Fibroblast of villous mesenchyme (primary cell): ENCODE measurements at places on chromosomes 4 and X. TPM values are rescaled to one million over a fixed set of nuclear protein-coding genes. Genes with fewer than 3 reads are reported as not detected.

Gene TMEM35A
- 0.86 and 1.9 TPM in 2 replicates for total RNA-seq

Gene MAGEB10
- total RNA-seq: not detected in 2 replicates

DNA sequence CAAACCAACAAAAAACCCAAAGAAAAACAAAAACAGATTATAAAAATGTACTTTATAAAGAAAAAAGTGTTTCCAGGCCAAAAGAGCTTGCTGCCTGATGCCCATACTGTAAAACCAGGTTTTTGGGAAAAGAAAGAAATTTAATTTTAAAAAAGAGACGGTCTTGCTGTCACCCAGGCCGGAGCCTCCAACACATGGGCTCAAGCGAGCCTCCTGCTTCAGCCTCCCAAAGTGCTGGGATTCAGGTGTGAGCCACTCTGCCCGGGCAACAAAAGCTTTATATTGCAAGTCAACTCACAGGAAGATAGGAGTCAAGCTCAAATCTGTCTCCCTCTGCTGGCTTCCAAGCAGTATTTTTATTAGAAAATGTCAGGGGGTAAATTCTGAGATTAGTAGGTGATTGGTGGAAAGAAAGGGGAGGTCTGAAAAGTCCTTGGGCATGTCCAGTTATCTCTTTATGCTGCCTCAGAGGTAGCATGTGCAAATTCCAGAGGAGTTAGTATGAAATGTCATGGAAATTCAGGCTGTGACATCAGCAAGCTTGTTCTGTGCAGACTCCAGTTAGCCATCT is 39.4 kb downstream of the MGST2 start:
- no peak for DNase-seq

Gene CCNI
- 129 and 187 TPM in 2 replicates for total RNA-seq

Gene CAMK2D
- 84.4 and 161 TPM in 2 replicates for total RNA-seq

DNA sequence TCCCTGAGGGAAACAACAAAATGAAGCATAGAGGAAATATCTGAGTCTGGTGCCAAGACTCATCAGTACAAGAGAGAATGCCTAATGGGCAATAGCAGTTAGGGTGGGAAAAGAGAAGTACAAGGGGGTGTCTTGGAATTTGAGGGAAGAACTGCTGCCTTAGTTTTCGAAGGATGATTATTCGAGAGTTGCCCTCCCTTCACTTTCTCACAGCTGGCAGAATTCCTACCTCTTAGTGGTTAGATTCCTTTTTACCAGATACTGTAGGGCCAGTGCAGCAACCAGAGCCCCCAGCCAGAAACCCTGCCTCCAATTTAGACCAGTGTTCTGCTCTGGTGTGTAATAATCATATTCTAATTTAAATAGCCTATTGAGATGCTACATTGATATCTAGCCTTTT is 56.5 kb downstream of the NFKB1 start:
- DNase-seq: no peak

DNA sequence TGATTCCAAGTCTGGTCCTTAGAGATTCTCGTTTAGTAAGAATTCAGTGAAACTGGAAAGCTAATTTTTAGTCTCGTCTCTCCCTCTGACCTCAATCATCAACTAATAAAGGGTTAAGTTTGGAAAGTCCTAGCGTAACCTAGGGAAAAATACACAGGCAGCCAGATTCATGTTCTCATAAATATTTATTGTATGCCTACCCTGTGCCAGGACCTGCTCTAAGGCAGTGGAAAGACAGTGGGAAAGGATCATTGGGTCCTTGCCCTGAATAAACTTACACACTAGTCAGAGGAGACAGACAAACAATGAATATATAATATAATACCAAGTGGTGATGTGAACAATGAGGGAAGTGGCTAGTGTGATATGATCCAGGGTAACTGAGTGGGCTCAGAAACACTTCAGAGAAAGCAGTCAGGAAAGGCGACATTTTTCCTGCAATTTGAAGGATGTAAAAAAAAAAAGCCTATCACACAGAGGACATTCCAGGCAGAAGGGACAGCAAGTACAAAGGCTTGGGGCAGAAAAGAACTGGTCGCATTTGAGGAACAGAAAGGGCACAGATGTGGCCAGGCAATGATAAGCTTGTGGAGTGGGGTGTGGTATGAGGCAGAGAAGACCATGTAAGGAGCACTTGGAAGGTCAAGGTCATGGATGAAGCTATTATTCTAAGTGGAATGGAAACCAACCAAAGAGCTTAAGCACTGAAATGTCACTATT is 128.8 kb downstream of the AMELX start:
- DNase-seq: no peak

GRCh38 chr4:68751138-68751537 is 64.7 kb upstream of the UGT2B10 start:
- DNase-seq: no peak

Gene CXorf51A
- total RNA-seq: not detected in 2 replicates

DNA sequence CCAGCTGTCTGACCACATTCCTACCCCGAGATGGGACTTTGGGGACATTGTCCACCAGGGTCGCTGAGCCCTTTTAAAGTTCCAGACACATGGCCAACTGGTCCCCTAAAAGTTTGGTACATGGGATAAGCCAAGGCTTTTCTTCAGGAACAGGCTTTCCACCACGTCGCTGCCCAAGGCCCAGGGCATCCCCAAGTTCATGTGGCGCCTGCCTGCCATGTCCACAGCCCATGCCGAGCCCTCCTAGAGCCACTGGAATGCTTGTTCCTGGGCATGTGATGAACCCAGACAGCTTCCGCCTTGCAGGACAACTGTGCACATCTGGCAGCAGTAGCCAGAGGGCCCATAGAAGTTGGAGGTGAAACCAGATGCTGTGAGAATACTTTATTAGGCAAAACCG is 41.3 kb downstream of the FRG1 start:
- no peak for DNase-seq

DNA sequence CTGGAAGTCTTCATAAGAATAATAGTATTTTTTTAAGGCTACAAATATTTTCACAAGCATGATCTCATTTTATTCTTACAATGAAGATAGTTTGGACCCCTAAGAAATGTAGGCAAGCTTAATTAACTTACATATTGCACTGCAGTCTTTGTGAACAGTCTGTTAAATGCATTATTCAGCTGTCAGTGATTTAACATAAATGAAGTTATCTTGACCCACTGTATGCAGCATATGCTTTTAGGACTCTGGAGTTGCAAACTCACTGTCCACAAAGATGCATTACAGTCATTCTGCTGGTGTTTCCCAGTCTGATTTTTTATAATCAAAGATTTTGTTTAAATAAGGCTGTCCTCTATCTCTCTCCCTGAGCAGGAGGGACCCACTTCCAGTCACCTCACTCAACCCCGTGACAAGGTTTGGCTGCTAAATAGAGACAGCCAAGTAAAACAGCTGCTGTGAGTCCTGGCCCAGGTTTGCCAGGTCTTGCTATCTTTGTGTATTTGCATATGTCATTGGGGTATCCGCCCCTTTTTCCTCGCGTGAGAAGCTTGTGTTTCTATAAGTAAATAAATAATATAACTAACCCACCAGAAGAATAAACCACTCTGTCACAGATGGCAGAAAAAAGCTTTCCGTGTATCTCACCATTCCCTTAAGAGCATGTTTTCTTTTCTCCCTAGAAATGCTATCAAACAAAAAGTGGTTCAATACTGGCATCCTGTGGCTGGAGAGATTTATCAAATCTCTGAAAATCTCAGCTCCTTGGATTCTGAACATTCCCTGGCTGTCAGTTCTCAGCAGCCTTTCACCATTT is 67.0 kb downstream of the SLC7A11 start:
- DNase-seq: peak; percentile 48

DNA sequence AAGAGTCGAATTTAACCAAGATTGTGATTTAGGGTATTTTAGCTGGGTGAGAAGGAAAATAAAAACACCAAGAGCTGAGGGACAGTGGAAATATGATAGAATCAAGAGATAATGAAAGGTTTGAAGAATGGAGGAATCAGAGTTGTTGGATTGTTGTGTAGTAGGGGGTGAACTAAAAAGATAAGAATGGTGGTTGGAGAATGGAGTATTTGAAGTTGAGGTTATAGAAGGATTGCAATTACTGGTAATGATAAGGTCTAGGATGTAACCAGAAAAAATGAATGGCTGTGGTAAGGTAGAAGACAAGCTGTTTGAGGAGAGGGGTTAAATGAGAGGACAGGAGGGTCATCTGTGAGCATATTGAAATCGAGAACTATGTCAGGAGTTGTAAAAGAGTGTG is 4.5 kb downstream of the ABCE1 start:
- no peak for DNase-seq

DNA sequence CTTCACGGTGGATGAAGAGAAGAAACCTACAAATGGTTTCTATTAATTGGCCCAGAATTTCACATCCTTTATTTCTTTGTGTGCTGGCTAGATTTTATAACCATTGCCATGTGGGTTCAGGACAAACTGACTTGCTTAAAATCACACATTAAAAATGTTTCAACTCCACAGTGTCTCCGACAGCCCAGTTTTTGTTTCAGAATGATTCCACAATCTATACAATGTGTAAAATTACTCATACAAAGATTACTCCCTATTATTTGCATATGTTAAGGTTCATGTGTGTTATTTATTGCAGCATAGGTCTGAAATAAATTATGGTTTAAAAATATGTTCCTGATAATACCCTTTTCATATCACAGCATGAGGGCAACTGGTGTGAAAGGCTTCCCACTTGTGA is 20.6 kb downstream of the DCHS2 start:
- no peak for DNase-seq

DNA sequence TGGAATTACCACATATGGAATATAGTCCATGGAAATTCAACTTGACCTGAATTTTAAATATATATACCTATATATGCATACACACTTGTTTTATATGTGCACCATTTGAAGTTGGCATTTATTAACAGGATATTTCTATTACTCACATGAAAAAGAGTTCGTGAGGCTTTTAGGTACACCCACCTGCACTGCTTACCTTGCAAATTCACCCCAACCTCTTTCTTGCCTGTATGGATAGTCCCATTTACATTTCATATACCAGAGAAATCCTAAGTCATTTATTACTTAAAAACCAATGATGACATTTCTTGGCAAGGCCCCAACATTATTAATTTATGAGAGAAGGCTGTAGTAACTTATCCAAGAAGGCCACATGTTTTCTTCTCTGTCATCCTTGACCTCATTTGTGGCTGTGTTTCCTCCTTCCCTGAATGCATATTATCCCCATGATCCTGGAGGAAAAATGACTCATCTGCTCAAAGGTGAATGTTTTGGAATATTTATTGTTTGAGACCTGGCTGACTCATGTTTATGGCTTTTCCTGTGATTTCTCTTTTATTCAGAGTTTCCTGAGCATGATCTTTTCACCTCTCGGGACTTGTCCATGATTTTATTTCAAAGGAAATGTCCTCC is 62.2 kb upstream of the FAM241A start:
- DNase-seq: peak; percentile 80

DNA sequence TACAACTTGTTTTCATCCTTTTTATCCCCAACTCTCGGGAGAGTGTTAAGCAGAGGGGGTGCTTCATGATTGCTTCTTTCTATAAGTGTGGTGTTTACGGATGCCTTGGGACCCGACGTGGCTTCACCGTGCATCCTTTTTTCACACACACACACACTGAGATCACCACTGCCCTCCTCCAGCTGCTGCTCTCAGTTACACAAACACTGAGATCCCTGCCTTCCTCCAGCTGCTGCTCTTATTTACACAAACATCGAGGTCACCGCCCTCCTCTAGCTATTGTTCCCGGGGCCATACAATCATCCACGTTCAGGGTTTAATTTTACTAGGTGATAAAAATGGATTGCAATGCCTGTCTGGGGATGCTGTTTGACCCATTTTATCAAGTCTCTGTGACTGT is 155.4 kb upstream of the FAM9B start:
- DNase-seq: no peak

DNA sequence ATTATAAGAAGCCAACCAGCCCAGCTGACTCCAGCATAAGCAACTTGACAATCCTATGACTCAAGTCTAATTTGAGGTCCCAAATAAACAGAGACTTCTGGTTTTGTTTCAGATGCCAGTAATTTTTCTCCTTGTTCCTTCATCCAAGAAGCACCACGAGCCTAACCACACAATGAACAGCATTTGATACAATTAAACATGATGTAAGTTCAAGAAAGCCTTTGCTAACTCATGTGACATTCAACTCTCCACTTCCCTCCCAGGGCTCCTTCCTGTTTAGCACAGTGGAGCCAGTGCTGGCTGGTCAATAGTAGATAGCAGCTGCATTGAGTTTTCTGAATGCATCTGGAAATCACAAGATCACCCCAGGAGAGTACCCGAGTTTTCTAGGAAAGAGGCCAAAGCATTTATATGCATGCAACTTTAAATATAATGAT is 206.3 kb downstream of the ARHGAP24 start:
- peak; percentile 94 for DNase-seq

DNA sequence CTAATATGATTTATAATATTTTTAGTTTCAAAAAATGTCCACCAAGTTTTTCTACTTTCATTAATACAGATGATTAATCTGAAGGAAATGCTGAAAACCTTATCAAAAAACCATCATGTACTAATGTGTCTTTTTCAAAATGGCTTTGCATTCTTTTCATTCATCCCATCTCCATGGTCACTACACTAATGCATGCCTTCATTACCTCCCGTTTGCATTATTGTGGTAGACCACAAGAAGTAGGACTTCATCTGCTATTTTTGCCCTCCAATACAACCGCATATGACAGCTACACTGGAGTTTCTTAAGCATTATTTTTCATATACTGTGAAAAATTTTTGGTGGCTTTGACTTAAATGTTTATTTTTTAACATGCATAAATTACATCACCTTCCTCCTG is 37.9 kb upstream of the FSTL5 start:
- DNase-seq: no peak

Gene CXCL3
- total RNA-seq: 0.32 and 3.0 TPM in 2 replicates

- no peak for DNase-seq
These were observed 14.1 kb upstream of the PPARGC1A start for GRCh38 chr4:23903859-23904438.

Gene MAB21L2
- total RNA-seq: under 0.01 TPM in 2 replicates

DNA sequence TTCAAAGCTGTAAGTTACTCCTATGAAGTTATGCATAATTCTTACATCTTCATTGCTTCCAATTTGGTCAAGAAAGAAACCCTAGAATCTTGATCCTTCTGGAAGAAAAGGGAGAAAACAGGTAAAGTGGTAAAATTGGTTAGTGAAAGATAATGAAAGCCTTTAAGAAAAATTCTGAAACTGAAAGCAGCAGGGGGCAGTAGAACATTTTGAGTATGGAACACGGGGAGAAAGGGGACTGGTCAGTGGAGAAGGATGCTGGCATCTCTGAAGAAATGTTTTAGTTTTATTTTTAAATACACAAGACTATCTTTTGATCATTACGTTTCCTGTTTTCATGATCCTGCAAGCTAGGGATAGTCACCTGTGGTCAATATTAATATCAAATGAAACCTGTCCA is 54.3 kb downstream of the SLIT2 start:
- peak; percentile 61 for DNase-seq
